ENCODE measurements at places on chromosomes 3 and 15. TPM values are rescaled to one million over a fixed set of nuclear protein-coding genes. Genes with fewer than 3 reads are reported as not detected.
A peak's percentile ranks its signal among the peaks of the same experiment; 100 is the strongest.

Gene MESP2
- total RNA-seq: 0.66 TPM

- DNase-seq: no peak
These were observed 79.4 kb upstream of the ATP11B start for GRCh38 chr3:182713743-182714517.

DNA sequence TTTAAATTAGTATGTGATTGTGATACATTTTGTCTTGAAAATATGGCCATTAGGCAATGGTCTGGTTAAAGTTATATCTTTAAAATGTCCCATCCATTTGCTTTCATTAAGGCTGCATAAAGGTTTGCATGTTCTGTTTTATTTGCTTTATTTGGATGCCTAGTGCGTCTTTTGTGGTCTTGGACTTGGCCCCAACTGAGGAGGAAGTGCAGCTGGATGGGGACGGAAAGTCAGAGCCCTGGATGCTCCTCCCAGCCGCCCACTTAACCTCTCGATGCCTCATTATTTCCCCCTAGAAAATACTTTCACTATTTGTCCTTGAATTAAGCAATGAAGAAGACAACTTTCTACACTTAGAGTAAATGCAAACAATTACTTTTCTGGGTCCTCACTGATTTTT is 898.2 kb downstream of the MCTP2 start:
- no peak for DNase-seq

Gene CHRM5
- not detected for total RNA-seq

Gene SAMD7
- total RNA-seq: not detected

Gene HRH1
- not detected for total RNA-seq

DNA sequence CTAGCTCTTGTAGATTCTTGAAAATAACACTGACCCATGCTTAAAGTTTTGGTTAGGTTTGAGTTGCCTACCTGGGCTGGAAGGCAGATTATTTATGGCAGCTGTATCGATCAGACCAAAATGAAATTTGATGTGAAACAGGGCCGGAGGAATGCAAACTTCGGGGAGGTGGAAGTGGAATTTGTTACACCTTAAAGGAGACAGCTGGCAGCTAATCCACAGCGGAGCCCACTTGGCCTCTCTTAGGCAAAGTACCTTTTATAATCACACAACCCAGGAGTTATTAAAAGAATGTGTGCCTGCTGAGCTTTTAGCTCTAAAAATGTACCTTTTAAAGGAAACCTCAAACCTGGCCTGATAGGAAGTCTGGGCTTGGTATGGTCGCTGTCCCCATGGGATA is 250.9 kb upstream of the TPM1 start:
- no peak for DNase-seq

- no peak for DNase-seq
These were observed 16.1 kb upstream of the KY start for GRCh38 chr3:134666885-134667284.

Gene CCR5
- total RNA-seq: 0.09 TPM

GRCh38 chr15:23035964-23036566 is 3.3 kb downstream of the TUBGCP5 start:
- peak; percentile 80 for DNase-seq

DNA sequence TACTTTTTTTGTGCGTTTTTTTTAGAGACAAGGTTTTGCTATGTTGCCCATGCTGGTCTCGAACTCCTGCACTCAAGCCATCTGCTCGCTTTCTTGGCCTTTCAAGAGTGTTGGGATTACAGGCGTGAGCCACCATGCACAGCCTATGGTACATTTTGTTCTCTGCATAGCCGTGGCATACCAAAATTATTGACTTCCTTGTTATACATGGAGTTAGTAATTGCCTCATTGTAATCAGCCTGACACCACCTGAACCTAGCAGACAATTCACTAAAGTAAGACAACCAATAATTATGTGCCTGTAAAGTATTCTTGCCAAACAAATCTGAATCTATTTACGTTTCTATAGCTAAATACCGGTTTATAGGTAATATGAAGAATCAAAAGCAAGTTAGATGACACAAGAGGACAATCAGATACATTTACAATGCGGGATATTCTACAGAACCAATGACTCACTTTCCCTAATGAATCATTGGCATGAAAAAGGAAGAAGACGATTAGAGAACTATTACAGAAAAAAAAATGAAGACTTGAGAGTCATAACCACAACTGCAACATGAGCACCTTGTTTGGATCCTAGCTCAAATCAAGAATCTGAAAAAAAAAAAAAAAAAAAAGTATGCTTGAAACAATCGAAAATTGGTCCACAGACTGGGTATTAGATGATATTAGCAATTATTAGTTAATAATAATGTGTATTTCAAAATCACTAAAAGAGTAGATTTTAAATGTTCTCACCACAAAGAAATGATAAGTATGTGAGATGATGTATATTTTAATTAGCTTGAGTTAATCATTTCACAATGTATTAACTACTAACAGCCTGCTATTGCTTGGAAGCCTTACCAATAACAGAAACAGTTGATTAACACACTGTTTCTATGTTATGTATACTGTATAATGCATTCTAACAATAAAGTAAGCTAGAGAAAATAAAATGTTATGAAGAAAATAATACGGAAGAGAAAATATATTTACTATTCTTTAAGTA is 7.1 kb downstream of the GUCA1C start:
- no peak for DNase-seq

DNA sequence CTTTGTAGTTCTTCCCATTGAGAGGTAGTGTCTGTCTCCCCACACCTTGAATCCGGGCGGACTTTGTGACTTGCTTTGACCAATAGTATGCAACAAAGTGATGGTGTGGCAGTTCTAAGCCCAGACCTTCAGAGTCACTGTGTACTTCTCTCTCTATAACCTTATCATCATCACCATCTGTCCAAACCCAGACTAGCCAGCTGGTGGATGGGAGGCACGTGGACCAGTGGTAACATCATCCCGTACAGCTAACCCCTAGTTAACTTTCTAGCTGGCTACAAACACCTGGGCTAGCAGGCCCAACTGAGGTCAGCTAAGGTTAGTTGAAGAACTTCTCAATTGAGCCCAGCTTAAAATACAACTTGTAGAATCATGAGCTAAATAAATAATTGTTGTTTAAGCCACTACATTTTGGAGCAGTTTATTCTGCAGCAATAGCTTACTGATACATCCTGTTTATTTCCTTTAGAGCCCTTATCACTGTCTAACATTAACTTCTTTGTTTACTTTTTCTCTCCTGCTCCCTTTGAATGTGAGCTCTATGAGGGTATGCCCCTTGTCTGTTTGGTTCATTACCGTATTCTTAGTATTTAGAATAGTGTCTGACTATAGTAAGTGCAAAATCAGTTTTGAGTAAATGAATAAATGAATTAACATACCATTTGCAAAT is 11.5 kb upstream of the CCR9 start:
- no peak for DNase-seq

DNA sequence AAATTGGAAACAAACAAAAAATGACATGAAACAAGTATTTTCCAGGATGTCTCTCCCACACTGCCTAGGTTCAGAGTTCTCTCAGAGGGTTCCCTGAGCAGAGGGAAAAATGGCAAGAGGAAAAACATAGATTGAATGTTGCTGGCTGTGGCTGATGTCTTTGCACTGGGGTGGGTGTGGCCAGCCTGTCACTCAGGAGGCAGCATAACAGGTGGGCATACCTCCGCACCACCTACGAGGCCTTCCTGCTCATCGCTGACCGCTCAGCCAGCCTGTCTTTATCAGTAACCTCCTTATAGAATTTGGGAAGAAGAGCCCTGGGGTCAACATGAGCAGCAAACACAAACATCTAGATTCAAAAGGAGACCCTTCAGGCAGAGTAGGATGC is 216.6 kb upstream of the UMPS start:
- DNase-seq: peak; percentile 57

GRCh38 chr3:172155897-172156585 is 116.7 kb downstream of the FNDC3B start:
- DNase-seq: peak; percentile 35

DNA sequence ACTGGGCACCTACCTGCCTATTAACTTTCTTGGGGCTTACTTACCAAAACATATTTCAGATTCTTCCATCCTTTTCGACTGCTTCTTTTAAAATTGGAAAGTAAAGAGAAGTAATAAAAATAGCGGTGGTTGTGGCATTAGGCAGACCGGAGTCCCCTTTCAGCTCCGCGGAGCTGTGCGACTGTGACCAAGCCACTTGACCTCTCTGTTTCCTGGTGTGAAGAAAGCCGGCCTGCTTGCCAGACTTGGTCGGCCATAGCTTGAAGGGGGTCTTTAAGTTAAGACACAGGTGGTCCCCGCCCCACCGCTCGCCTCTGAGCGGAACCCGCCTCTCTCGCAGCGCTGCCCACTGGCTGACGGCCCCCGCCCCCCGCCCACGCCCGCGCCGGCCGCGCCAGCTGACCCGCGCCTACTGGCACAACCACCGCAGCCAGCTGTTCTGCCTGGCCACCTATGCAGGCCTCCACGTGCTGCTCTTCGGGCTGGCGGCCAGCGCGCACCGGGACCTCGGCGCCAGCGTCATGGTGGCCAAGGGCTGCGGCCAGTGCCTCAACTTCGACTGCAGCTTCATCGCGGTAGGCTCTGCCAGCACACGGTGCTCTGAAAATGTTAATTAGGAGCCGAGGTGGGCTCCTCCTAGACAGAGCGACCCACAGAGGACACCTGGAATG is 18.3 kb downstream of the NOX5 start:
- no peak for DNase-seq

DNA sequence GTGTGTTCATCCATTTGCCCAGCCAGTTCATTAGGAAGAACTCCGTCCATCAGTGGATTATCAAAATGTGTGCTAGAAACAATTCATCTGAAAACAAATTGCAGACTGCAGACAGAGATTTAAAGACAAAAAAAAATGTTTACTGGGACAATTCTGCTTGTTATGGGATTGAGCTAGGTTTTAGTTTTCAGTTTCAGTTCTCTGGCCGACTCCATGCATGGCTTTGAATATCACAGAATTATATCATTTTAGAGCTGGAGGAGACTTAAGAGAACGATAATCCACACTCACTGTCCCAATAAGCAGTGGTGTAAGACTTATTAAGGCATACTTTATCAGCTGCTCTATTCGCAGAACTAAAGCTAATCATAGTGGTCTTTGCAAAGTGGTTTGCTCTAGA is 51.1 kb downstream of the TFG start:
- no peak for DNase-seq

Gene PIERCE2
- total RNA-seq: 1.6 TPM

Gene SCN5A
- 11.8 TPM for total RNA-seq

Gene CRABP1
- total RNA-seq: 377 TPM

DNA sequence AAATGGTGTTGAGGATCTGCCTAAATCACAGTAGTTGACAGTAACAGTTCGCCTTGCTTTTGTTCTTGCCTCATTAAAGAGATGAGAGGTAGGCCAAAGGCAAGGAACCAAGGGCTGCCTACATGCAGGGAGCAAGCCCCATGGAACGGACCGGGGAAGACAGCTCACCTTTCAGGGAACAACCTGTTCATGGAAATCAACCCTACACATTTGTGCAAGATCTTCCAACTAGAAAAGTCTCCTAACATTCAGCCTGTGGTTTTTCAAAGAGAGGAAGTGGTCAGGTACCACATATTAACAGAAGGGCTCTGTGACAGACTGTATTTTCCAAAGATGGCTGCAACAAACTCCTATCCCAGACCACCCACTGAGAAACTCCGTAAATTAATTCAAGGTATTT is 1031.8 kb upstream of the NR2F2 start:
- no peak for DNase-seq

- DNase-seq: no peak
These were observed 26.7 kb upstream of the MCF2L2 start for GRCh38 chr3:183455089-183455488.

DNA sequence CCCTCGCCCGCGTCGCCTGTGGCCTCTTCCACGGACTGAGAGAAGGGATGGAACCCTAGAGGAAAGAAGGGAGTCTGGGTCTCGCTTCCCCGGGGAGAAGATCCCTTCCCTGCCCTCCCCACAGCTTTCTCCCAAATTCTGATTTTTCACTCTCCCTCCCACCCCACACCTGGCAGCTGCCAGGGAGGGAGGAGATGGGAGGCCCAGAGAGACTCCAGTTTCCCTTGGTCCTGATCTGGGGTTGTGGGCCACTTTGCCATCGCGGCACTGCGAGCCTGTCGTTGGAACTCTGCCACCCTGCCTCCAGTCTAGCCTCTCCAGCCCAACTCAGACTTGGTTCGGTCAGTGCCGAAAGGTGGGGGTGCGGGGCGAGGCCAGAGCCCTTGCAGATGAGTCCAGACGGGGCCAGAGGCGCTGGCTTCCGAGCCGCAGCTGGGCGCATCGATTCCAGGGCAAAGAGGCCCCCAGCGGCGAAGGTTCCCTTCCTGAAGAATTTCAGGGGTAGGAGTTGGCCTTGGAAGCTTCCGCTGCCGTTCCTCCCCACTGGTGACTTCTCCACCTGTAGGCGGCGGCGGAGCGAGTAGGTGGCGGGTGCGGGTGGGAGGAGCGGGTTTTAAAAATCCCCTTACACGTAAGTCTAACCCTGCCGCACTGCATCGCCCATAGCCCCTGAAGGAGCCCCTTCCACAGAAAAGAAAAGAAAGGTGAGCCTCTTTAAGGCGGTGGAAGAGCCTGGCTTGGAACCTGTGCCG is 5.2 kb downstream of the WNT5A start:
- DNase-seq: peak; percentile 57

Gene GOLGA8M
- 0.39 TPM for total RNA-seq

Gene GABRA5
- total RNA-seq: 18.0 TPM

GRCh38 chr3:16239780-16240179 is 25.0 kb downstream of the DPH3 start:
- no peak for DNase-seq

- DNase-seq: no peak
These were observed 375.3 kb downstream of the PLOD2 start for GRCh38 chr3:145785668-145786067.

Gene CMTM7
- total RNA-seq: 19.9 TPM

Gene STX19
- total RNA-seq: not detected

DNA sequence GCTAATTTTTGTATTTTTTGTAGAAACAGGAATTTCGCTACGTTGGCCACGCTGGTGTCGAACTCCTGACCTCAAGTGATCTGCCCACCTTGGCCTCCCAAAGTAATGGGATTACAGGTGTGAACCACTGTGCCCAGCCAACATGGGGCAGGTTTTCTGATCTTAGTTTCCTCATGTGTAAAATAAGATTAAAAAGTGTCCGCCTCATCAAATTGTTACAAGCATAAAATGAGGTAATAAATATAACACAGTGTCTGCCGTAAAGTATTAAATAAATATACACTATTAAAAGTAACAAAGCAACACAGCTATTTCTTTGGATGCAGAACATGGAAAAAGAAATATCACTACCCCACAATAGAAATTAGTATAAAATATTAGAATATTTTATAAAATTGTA is 16.4 kb upstream of the COMMD2 start:
- no peak for DNase-seq

- no peak for DNase-seq
These were observed 828.0 kb upstream of the DPPA4 start for GRCh38 chr3:110165370-110165743.

DNA sequence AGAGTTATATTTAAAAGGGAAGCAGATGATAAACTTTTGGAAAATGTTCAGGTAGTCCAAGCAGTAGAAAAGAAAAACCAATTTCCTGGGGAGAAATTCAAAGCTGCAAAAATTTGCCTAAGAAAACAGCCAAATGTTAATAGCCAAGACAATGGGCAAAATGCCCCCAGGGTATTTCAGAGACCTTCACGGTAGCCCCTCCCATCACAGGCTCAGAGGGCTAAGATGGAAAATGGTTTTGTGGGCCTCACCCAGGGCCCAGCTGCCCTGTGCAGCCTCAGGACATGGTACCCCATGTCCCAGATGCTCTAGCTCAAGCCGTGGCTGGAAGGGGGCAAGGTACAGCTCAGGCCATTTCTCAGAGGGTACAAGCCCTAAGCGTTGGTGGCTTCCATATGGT is 391.0 kb downstream of the ZIC4 start:
- DNase-seq: peak; percentile 9

GRCh38 chr3:13484851-13485590 is 4.9 kb downstream of the HDAC11 start:
- DNase-seq: peak; percentile 12

Gene SLCO2A1
- total RNA-seq: 2.3 TPM
